Gastrocnemius medialis (tissue), 4 donors: ENCODE measurements at places on chromosomes 5 and 9. TPM values are rescaled to one million over a fixed set of nuclear protein-coding genes. Genes with fewer than 3 reads are reported as not detected.

Gene KCNMB1
- 0.07 TPM for total RNA-seq

Gene SPINK1
- total RNA-seq, result not detected

DNA sequence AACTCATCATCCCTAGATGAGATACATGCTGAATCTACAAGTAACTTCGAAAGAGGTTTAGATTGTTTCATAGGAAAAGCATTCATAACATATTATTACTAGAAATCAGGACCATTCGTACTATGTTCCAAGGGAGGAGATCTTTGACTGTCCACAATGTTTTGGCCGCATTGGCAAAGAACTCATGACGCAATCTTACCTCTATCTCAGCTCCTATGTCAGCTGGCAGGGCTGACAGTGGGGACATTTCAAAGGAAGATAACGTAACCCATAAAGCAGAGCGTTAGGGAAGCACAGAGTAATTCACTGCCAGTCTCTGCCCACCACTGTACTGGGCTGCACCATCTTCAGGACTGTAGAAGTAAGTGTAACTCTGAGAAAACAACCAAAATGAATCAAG is 69.7 kb downstream of the EFNA5 start:
- no peaks in the 10 kb centered on the region for H3K4me1 ChIP-seq
- H3K4me3 ChIP-seq, result no peak overlapping the region
- no peaks in the 10 kb centered on the region for H3K27me3 ChIP-seq
- no peak for DNase-seq
- no peaks in the 10 kb centered on the region for H3K36me3 ChIP-seq

- H3K36me3 ChIP-seq, result no peaks in the 10 kb centered on the region
- no peaks in the 10 kb centered on the region for H3K27me3 ChIP-seq
- H3K4me3 ChIP-seq, result no peak overlapping the region
- no peak for DNase-seq
- H3K4me1 ChIP-seq, result no peaks in the 10 kb centered on the region
Observed at GRCh38 chr9:114394523-114395333, 6.9 kb upstream of the AKNA start.

DNA sequence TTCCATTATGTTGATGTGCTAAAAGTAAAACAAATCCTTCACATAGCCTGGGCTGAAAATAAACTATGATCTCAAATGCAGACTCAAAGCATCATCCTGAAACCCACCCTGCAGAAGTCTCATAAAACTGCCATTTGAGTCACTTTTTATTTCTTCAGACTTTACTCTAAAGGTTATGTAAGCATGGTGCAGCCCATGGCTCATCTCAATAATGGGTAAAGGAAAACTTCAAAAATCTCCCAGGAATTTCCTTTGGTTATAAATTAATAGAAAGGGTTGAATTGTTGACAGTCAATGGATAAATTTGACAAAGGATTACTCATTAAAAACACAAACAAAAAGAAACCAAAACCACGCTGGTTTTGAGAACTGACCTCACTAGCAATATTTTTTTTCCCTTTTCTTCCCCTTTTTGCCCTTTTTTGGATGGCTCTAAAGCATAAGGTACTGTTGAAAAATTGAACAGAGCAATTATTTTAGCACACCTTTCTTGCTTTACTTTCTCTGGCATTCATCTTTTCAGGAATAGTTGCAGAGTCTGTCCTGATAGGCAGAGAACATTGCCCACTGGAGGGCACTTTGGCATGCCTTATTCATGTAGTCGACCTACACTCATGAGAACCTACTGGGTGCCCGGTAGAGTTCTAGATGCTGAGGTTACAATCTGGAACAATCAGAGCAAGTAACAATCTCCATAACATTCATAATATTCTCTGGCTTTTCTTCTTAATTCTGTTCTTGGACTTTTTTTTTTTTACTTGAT is 191.4 kb downstream of the TMEM167A start:
- no peaks in the 10 kb centered on the region for H3K4me1 ChIP-seq
- H3K27ac ChIP-seq, result no peak overlapping the region
- H3K27me3 ChIP-seq, result no peaks in the 10 kb centered on the region
- DNase-seq, result no peak

Gene PCDHGA2
- total RNA-seq, result 0.92 TPM

DNA sequence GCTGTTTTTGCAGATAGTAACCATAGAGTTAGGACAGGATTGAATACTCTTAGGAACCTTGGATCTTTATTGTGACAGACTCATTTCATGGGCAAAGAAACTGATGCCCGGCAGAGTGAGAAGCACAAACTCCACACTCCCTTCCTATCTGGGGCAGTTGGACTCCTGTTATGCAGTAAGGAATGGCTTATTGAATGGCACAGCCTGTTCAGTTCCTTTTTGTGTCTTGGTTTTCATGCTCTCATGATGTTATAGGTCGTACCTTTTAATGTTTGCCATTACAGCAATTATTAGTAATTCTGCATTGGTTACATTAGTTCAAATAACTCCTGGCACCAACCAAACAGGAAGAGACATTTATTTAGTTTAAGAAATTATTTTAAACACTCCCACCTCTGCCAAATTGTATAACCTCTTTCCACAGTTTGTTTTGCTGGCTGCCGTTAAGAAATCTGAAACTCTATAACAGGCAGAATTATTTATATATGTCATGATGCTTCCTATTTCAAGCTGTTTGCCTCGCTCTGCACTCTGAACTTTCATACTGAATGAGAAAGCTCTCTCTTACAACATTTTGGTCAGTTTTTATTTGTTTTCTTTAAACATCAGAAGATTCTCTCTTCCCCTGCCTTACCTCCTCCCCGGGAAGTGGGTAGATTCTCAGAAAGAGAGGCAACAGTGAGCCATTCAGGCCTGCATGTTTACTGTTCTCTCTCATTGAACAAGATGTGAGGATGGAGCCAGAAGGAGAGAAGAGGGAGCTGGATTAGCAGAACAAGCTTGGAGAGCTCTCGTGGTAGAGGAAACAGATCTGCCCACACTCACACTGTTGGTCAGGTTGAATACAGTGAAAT is 144.4 kb downstream of the ARHGEF28 start:
- no peak overlapping the region for H3K27ac ChIP-seq
- no peaks in the 10 kb centered on the region for H3K4me1 ChIP-seq
- H3K36me3 ChIP-seq, result no peaks in the 10 kb centered on the region
- no peak overlapping the region for H3K4me3 ChIP-seq
- DNase-seq, result no peak
- H3K27me3 ChIP-seq, result no peaks in the 10 kb centered on the region

DNA sequence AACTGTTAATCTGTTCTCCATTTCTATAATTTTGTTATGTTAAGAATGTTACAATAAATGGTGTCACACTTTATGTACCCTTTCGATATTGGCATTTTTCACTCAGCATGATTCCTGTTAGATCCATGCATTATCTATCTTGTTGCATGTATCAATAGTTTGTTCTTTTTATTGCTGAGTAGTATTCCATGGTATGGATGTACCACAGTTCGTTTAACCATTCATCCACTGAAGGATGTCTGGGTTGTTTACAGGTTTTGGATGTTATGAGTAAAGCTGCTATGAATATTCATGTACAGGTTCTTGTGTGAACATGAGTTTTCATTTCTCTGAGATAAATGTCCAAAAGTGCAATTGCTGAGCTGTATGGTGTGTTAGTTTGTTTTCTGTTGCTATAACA is 26.3 kb upstream of the CCDC112 start:
- no peaks in the 10 kb centered on the region for H3K36me3 ChIP-seq
- no peak for DNase-seq
- H3K4me1 ChIP-seq, result peaks cover 10% of the 10 kb centered on the region
- no peaks in the 10 kb centered on the region for H3K27me3 ChIP-seq

- peak; percentile 64 for DNase-seq
- H3K36me3 ChIP-seq, result no peaks in the 10 kb centered on the region
- H3K27me3 ChIP-seq, result no peaks in the 10 kb centered on the region
- H3K4me3 ChIP-seq, result peak overlapping the region; percentile 100
Observed at GRCh38 chr9:137241490-137242268, 592 bp downstream of the TUBB4B start.

- no peaks in the 10 kb centered on the region for H3K36me3 ChIP-seq
- peaks cover 9% of the 10 kb centered on the region for H3K4me1 ChIP-seq
- H3K4me3 ChIP-seq, result no peak overlapping the region
Observed at GRCh38 chr5:175477440-175477839, 920 bp upstream of the SFXN1 start.

Gene FOXE1
- total RNA-seq, result not detected

Gene GFI1B
- total RNA-seq, result not detected
